ENCODE measurements at places on chromosomes 11 and 22. TPM values are rescaled to one million over a fixed set of nuclear protein-coding genes. Genes with fewer than 3 reads are reported as not detected.

The OR8G5 gene
- not detected for total RNA-seq

The TMEM191C gene
- 0.28 TPM for total RNA-seq

The SEPTIN5 gene
- 16.8 TPM for total RNA-seq

The OR6A2 gene
- total RNA-seq = 0.72 TPM

The C11orf87 gene
- under 0.01 TPM for total RNA-seq

The NOX4 gene
- total RNA-seq = 10.8 TPM

The OR51A7 gene
- not detected for total RNA-seq

The ARVCF gene
- total RNA-seq = 12.2 TPM

The MS4A8 gene
- total RNA-seq = not detected

The IGSF9B gene
- total RNA-seq = under 0.01 TPM

The TMEM135 gene
- total RNA-seq = 6.9 TPM

The FAM111B gene
- 9.3 TPM for total RNA-seq

The SCARF2 gene
- total RNA-seq = 3.4 TPM

The ZC3H7B gene
- total RNA-seq = 37.6 TPM

The CYP2D6 gene
- total RNA-seq = under 0.01 TPM

The POU2AF3 gene
- total RNA-seq = not detected

The ANKRD49 gene
- 15.8 TPM for total RNA-seq

The MRPL49 gene
- total RNA-seq = 54.2 TPM

The CTNND1 gene
- 193 TPM for total RNA-seq

The HOATZ gene
- total RNA-seq = not detected

The OR8D4 gene
- not detected for total RNA-seq

The OR52N4 gene
- total RNA-seq = not detected

The ADM2 gene
- total RNA-seq = 0.18 TPM

The DNHD1 gene
- 1.4 TPM for total RNA-seq

The KCNJ5 gene
- total RNA-seq = not detected

The INS gene
- total RNA-seq = not detected

The MUC2 gene
- not detected for total RNA-seq

The SCO2 gene
- 1.3 TPM for total RNA-seq

The MYEOV gene
- 6.8 TPM for total RNA-seq

The SSTR3 gene
- total RNA-seq = under 0.01 TPM

The SLC25A18 gene
- total RNA-seq = not detected

The OR8A1 gene
- not detected for total RNA-seq

The NPAS4 gene
- under 0.01 TPM for total RNA-seq

The SEC14L6 gene
- total RNA-seq = not detected

The DDB1 gene
- 372 TPM for total RNA-seq

The ATF4 gene
- 148 TPM for total RNA-seq

The OR52A1 gene
- not detected for total RNA-seq

The MS4A12 gene
- not detected for total RNA-seq

The OR51E2 gene
- total RNA-seq = 0.72 TPM

The FOLR2 gene
- not detected for total RNA-seq

The LYVE1 gene
- not detected for total RNA-seq

The SCUBE2 gene
- 0.72 TPM for total RNA-seq

The CEP57 gene
- total RNA-seq = 30.5 TPM

The SCN3B gene
- under 0.01 TPM for total RNA-seq

The NLRP14 gene
- under 0.01 TPM for total RNA-seq

The DGCR6 gene
- 0.56 TPM for total RNA-seq

The ABCC8 gene
- not detected for total RNA-seq

The OR51I1 gene
- not detected for total RNA-seq
